ENCODE measurements at places on chromosomes 1 and 21.

DNA sequence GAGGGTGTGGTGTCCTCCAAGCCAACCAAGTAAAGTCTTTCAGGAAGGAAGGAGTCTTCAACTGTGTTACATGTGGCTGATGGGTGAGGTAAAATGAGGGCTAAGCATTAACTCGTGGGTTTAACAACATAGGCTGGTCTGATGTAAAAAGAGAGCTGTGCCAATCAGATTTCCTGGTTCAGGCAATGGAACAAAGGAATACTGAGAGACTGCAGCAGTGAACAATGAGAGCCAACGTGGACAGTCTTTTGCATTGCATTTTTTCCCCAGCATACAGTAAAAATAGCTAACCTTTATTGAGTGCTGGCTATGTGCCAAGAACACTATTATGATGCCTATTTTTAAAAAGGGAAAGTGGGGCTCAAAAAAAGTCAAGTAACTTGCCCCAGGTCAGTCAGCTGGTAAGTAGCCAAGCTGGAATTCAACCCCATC lies 31.1 kb downstream of the DLGAP3 start:
- DNase-seq: no peak

DNA sequence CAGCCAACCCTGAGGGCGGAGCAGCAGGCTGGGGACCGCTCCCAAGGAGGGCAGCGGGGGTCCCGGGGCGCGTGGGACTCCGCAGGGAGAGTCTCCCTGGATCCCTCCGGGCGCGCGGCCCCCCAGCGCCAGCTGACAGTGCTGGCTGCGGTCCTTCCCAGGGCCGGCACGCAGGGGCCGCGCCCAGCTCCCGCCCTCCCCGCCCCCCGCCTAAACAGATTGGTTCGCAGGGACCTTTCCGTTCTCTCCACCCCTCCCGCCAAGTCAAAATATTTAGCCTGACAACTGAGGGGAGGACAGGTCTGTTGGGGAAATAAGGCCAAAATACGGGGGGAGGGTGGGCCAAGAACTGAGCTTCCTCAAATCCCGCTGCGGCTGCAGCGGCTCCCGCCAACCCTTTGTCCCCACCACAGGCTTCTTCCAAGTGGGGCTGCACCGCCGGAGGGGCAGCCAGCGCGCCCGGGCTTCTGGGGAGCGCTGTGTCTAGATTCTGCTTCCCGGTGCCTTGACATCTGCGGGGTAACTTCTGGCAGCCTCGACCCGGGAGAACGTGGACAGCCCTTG lies at the start of gene INSRR:
INSRR (minus strand) TSS at position 159 of the 564 bp plus-strand sequence. CDS start 496 bp downstream, outside the sequence.
- DNase-seq: no peak

DNA sequence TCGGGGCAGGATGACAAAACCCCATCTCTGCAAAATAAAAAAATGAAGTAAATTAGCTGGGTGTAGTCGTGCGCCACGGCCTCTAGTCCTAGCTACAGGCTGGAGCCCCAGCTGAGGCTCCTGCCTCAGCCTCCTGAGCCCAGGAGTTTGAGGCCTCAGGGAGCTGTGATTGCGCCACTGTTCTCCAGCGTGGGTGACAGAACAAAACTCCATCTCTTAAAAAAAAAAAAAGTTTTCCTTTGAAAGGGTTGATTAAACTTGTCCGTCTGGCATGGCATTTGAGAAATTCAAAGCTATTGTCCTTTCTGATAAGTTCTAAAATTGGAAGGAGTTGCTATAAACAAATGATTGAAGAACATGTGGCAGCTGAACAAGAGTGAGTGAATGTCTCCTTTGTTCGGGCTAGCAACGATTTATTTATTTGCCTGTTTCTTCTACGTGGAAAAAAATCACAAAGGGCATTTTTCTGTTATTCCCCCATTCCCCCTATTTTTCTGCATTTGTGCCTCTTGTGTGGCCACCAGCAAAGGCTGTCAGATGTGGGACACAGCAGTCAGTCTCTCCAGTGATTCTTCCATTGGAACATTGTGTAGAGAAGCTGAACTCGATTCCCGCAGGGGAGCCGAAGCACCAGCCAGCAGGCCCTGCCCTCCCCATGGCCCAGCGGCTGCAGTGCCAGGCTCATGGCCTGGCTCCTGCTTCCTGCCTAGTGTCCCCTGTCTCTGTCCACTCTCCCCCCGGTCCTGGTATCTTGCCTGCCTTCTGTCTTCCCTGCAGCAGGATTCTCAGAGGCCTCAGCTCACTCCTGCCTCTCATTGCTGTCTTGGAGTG lies 21.5 kb upstream of the PWP2 start:
- DNase-seq: no peak

- no peak for DNase-seq
Measured at GRCh38 chr21:15324542-15324941, 259.7 kb upstream of the NRIP1 start.

DNA sequence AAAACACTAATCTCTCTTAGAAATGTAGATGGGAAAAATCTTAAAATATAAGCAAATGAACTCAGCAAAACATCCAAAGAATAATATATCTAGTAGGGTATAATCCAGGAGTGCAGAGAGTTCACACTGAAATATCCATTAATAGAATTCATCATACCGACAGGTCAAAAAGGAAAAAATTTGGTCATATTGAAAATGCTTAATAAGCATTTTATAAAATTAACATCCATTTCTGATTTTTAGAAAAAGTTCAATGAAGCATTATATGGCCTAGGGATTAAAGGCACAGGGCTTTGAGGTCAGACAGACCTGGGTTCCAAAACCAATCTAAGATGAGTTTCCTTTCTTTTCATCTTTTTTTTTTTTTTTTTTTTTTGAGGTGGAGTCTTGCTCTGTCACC lies 16.4 kb downstream of the EPHA10 start:
- no peak for DNase-seq

DNA sequence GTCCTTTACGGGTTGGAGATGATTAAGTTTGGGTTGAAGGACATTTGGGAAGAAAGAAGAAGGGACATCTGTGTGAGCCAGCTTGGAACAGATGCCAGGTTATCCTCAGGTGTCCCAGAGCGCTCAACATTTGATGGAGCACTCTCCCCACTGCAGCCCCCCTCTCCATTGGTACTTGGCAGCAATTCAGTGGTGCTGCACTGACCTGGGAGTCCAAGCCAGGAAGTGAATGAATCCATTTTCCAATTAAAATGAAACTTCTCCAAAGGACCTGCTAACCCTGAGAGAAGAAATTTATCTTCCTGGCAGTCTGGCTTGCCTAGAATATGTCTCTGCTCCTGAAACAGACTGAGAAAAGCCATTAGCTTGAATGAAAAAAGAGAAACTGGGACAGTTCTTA lies 67.1 kb downstream of the FGGY start:
- no peak for DNase-seq

DNA sequence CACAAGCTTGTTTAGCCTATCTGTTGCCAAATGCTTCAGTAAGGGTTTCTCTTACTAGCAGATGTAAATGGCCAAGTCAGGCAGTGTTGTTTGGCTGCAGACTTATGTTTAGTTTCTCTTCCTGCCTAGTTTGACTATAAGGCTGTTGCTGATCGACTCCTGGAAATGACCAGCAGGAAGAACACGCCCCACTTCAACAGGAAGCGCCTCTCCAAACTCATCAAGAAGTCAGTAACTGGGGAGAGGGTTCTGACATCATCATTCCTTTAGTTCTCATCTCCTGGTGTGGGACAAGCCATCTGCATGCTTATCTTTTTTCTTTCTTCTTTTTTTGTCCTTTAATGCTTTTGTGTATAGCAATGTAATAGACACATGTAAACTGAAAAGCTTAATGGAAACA lies 25.1 kb downstream of the RRP1B start:
- DNase-seq: no peak

- DNase-seq: no peak
Measured at GRCh38 chr1:232047473-232047872, 420.9 kb downstream of the DISC1 start.

GRCh38 chr21:39818557-39818956 lies 48.7 kb upstream of the PCP4 start:
- DNase-seq: no peak

GRCh38 chr1:239426821-239427475 lies 40.6 kb downstream of the CHRM3 start:
- DNase-seq: no peak

DNA sequence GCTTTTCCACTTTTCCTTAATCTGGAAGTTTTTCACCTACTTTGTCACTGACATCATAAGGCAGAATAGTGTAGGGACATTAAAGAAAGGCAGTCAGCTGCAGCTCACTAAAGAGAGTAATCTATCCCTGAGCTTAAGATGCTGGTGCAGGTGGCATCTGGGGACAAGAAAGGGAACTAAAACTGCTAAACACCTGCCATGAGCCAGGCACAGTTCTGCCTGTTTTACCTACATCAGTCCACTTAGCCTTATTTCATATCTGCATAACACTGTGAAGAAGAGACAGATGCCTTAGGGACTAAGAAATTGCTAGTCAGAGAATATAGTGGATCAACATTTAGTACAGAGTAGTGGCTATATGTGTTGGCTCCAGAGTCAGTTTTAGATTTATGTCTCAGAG lies 88.1 kb downstream of the GPATCH2 start:
- DNase-seq: no peak

DNA sequence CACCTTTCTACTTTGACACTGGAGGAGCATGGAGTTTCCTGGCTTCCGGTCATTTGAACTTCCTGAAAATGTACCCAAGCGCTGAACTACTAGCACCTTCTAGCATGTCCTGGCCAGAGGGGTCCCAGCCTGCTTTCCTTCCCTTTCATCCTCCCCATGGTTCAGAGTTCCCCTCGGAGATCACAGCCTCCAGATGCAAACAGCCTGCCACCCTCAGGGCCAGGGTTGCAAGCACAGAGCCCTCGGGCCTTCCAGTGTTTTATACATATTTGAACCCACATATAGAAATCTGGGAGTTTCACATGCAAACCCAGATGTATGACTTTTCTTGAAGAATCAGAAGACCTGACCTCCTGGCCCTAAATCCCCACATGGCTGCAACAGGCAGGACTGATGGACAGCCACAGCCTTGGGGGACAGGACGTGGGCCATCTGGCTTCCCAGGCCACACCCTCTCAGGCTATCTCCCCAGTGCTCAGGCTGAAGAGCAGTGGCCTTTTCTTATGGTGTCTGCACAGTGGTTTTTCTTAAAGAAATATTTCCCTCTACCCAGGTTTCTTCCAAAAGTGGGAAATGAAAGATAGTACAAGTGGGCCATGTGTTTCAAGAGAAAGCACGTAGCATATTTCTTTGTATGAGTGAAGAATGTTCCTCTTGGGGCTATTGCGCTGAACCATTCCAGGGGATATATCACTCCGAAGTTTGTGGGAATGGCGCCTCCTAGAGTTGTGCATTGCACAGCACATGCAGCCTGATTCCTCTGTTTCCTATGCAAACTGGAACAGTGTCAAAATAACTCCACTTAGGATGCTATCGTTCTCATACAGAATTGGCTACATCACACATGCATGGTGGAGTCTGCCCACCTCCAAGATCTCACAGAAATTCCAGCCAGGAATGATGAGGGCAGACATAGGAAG lies 232.0 kb upstream of the VAMP3 start:
- no peak for DNase-seq

DNA sequence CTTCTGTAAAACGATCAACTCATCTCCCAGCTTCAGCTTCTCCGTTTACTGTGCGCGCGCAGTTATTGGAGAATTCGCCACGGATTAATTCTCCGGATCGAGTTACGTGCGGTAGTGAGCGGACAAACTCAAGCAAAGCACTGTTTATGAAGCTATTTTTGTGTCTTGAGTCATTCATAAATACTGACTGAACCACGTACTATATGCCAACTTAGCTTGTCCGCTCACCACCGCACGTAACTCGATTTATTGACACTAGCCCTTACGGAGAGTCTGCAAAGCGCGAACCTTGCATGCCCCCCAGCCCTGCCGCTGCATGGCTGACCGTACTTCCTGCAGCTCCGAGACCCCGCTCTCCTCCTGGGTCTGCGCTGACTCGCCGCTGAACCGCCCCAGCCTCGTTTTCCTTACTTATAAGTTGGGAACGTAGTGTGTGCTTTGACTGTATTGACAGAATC lies 773 bp downstream of the CHD1L start:
- no peak for DNase-seq

DNA sequence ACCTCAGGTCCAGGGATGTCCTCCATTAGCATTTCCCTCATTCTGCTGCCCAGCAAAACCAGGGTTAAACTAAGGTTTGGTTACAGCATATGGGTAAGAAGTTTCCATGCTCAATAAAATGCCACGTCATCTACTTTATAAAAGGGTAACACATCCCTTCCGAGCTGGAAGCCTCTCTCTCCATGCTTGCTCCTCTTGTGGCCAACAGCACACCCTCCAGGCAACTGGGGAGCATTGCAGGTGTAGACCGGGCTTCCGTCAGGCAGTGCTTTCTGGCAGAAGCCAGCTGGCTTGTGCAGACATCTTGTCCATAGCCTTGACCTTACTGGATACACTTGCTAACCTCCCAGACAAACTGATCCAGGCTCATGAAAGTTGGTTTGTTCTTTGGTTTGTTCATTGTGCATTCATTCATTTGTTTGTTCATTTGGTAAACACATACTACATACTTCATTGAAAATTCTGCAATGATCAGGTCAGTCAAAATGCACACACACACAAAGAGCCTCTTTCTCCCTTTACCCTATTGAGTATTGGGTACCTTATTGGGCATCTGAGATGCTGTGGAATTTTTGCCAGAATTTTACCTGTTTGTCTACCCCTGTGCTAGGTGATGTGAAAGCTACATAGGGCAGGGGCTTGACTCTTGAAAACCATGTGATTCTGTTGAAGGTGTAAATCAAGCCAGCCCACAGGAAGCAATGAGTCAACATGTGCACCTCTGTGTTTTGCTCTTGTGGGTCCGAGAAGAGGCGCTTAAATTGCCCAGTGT lies 422.8 kb downstream of the CAMTA1 start:
- DNase-seq: no peak

DNA sequence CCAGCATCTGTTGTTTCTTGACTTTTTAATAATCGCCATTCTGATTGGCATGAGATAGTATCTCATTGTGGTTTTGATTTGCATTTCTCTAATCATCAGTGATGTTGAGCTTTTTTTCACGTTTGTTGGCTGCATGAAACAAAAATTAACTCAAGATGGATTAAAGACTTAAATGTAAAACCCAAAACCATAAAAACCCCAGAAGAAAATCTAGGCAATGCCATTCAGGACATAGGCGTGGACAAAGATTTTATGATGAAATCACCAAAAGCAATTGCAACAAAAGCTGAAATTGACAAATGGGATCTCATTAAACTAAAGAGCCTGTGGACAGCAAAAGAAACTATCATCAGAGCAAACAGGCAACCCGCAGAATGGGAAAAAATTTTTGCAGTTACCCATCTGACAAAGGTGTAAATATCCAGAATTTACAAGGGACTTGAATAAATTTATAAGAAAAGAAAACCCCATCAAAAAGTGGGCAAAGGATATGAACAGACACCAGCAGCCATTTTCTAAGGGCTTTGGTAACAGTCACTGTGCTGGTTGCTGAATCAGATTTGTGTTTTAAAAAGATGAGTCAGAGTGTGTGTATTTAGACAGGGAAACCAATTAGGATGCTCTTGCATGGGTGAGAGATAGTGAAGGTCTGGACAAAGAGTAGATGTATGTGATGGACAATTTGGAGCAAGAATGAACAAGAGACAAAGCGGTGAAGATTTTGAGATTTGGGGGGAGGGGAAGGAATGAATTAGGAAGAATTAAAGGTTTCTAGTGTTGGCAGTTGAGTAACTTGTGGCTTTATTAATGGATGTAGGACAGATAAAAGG lies 110.7 kb downstream of the RYR2 start:
- DNase-seq: no peak

- no peak for DNase-seq
Measured at GRCh38 chr21:15219894-15220293, 155.1 kb upstream of the NRIP1 start.

GRCh38 chr1:157448636-157449035 lies 103.7 kb downstream of the FCRL5 start:
- no peak for DNase-seq
